T-helper 22 cell (primary cell): ENCODE measurements at places on chromosomes 3 and 15.

DNA sequence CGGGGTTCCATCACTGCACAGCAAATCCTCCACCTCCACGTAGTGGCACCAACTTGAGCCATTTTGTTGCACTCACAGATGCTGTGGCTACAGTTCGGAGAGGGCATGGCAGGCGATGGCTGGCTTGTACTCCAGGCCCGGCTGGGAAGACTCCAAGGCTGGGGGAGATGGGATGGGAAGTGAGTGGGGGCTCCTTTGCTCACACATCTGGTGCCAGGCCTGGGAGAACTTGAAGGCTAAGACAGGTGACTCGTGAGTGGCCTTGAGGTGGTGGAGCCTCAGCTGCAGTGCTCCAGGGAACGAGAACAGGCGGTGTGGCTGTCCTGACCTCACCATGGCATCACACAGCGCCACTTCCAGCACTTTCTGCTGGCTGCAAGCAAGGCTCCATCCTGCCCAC lies 87.9 kb downstream of the PLXNA1 start:
- no peak for DNase-seq

- no peak for DNase-seq
Observed at GRCh38 chr3:188348435-188349244, 194.7 kb downstream of the LPP start.

DNA sequence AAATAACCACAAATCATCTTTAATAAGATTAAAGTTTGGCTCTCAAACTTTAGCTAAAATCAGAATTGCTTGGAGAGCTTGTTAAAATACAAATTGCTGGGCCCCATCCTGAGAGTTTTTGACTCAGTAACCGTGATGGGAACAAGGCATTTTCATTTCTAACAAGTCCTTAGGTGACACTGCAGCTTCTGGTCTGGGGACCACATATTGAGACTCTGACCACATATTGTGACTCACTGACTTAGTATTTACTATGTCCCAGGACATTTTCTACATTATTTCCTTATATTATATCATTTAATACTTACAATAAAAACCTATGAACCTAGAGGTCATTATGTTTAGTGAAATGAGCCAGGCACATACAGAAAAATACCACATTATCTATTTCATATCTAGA lies 164.5 kb downstream of the ZMAT3 start:
- no peak for DNase-seq

- DNase-seq, result no peak
Observed at GRCh38 chr15:52151353-52151752, 38.8 kb upstream of the BCL2L10 start.

DNA sequence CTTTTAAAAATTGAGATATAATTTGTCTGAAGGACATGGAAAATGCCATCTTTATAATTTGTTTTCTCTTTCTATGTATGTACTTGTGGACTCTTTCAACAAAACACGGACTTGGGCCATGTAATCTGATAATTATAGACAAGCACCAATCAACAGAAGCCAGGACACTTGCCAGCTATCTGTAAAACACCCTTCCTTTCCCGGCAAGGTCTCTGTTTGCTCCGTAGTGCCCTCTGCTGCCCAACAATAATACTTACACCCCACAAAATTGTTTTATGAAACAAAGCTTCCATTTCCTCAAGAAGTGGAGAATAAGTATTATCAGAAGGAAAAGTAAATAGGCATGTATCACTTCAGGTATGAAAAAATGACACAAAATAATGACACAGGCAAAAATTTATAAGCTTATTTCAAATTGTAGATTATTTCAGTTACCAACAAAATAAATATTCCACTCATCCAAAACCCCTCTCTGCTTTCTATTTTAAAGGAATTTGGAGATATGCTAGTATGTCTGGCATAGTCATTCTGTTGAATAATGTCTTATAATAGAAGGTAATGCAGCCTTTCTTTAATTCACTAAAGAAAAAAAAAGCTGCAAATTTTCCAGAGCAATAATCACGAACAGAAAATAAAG lies 32.8 kb downstream of the MYH15 start:
- DNase-seq, result peak; percentile 9
